ENCODE measurements at places on chromosomes 1 and 21. TPM values are rescaled to one million over a fixed set of nuclear protein-coding genes. Genes with fewer than 3 reads are reported as not detected.

DNA sequence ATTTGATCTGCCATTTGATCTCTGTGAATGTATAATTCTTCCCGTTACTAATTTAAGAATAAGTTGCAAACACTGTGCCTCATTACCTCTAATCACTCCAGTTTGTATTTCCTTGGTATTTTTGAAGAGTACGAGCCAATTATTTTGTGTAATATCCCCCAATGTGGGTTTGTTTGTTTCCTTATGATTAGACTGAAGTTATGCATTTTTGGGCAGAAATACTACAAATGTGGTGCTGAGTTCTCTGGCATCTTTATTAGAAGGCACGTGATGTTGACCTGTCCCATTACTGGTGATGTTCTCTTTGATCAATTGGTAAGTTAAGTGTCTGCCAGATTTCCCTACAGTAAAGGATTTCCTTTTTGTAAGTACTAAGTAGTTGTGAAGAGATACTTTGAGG, 10.3 kb downstream of the MIXL1 start:
- 0 out of 2 replicates have a peak, but pooled peaks cover 3% of the 10 kb centered on the region for H3K36me3 ChIP-seq
- DNase-seq: no peak
- H3K4me1 ChIP-seq: no peaks in the 10 kb centered on the region
- no peaks in the 10 kb centered on the region for H3K27me3 ChIP-seq
- H3K27ac ChIP-seq: no peak overlapping the region
- H3K4me3 ChIP-seq: no peak overlapping the region

DNA sequence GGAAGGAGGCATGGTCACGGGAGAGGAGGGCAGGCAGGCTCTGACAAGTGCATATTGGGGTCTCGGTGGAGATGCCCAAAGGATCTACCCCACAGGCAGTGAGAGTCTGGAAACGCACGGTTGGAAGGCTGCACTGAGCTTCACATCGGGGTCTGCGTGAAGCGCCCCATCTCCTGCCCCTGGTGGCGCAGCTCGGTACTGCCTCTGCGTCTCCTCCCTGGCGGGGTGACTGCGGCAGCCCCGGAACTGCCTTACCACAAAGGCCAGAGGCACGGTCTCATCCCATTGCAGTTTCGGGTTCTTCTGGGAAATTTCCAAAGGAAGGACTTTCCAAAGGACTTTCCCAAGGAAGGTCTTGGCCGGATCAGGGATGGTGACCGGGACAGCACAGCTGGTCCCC, 69.2 kb upstream of the AJAP1 start:
- no peak overlapping the region for H3K4me3 ChIP-seq
- no peaks in the 10 kb centered on the region for H3K4me1 ChIP-seq
- no peak overlapping the region for H3K27ac ChIP-seq
- H3K36me3 ChIP-seq: no peaks in the 10 kb centered on the region

DNA sequence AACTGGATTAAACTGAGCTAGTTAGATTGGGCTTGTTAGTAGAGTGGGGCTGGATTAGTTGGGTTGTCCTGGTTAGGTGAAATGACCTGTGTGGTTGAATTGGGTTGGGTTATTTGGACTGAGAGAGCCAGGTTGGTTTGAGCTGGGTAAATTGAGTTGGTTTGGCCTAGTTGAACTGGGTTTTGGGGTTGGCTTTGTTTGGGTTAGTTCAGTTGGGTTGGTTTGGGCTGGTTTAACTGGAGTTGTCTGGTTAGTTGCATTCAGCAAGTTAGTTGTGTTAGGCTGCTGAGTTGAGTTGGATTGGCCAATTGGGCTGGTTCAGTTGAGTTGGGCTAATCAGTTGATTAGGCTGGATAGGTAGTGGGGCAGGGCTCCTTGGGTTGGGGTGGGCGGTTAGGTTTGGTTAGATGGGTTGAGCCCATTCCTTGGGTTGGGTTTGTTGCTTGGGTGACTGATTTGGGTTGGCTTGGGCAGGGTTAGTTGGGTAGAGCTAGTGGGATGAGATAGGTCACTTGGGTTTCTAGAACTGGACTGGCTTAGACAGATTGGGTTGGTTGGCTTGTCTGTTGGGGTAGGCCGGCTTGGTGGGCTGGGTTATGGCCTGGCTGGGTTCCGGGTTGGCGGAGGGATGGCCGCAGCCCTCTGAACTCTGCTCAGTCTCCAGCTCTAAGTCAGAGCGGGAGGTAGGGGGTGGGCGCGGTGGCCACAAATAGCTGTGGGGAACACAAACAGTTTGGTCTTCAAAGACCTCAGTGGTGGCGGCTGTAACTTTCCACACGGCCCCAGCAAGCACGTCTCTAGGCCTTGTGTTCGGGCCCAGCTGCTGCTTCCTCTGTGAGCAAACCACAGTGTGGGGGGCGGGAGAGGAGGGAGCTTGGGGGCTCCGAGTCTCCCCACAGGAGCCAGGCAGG, 67.2 kb upstream of the RUNX3 start:
- peaks cover 21% of the 10 kb centered on the region for H3K27me3 ChIP-seq
- H3K4me3 ChIP-seq: no peak overlapping the region
- no peaks in the 10 kb centered on the region for H3K4me1 ChIP-seq
- no peak for DNase-seq
- no peak overlapping the region for H3K27ac ChIP-seq

- H3K27ac ChIP-seq: no peak overlapping the region
- no peak overlapping the region for H3K4me3 ChIP-seq
- peaks cover 2% of the 10 kb centered on the region for H3K4me1 ChIP-seq
- H3K36me3 ChIP-seq: no peaks in the 10 kb centered on the region
- H3K27me3 ChIP-seq: no peaks in the 10 kb centered on the region
These were observed 21.1 kb downstream of the ESRRG start for GRCh38 chr1:216702170-216702569.

- H3K4me3 ChIP-seq: no peak overlapping the region
- no peak for DNase-seq
- H3K4me1 ChIP-seq: no peaks in the 10 kb centered on the region
- no peaks in the 10 kb centered on the region for H3K27me3 ChIP-seq
- H3K36me3 ChIP-seq: no peaks in the 10 kb centered on the region
These were observed 26.5 kb upstream of the SLC30A10 start for GRCh38 chr1:219954736-219955421.

DNA sequence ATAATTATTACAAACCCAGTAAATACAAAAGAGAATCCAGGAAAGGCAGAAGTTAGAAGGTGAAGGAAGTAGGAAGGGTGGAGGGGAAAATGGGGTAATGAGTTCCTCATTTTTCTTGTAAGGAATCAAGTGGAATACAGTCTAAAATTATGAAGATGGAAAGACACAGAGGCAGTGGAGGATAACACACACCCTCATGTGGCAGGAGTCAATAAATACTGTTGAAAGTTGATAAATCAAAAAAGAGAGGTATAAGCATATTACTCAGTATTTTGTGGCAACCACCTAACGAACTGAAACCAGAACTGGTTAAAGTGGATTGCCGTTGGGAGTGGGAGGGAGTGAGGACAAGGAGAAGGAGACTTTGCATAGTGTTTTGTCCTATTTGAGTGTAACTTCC, 78.6 kb upstream of the SLC44A3 start:
- H3K36me3 ChIP-seq: no peaks in the 10 kb centered on the region
- DNase-seq: no peak
- peaks cover 32% of the 10 kb centered on the region for H3K4me1 ChIP-seq
- H3K4me3 ChIP-seq: no peak overlapping the region

DNA sequence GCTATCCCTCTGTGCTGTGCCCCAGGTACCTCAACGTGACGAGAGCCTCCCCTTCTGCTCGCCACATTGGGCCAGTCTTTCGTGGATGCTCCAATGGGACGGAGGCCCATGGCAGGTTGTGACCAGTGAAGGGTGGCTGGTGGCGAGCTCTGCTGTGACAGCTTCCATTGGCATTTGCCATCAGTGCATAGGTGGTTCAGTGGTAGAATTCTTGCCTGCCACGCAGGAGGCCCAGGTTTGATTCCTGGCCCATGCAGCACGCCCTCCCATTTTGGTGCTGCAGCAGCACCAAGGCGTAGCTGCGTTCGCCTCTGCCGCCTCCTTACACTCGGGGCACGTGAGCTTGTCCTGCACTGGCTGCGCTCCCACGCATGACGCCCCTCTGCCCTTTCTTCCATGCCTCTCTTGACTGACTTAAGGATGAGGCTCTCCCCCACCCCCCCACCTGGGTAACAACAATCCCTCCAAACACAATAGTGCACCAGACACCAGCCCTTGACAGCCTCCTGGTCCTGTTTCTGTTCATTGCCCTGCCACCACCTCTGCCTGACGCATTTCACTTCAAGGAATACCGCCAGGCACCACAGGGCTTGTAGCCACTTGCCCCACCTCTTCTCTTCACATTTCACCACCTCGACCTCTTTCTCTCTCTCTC, 24.7 kb upstream of the FCGR2A start:
- H3K36me3 ChIP-seq: no peaks in the 10 kb centered on the region
- no peak overlapping the region for H3K27ac ChIP-seq
- DNase-seq: no peak
- H3K27me3 ChIP-seq: peaks cover 10% of the 10 kb centered on the region
- H3K4me3 ChIP-seq: no peak overlapping the region

DNA sequence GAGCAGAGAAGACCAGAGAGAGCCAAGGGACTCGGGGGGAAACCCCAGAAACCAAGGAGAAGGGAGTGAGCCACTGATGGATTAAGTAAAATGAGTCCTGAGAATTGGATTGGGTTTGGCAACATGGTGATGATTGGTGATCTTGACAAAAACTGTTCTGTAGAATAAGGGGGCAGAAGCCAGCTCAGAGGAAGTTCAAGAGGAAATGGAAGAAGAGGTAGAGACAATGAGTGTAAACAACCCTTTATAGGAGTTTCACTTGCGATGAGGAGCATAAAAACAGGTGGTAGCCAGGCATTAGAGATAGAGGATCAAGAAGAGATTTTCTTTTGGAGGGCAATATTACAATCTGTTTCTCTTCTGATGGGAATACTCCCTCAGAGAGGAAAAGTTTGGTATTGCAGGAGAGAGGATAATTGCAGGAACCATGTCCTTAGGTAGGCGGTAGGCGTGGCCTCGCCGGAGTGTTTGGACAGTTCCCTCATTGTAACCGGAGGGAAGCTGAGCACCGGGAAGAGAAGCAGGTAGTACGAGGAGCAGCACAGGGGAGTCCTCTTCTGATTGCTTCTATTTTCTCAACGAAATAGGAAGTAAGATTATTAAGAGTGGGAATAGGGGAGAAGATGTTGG, 68.4 kb upstream of the TENT5C start:
- H3K4me3 ChIP-seq: no peak overlapping the region
- H3K36me3 ChIP-seq: no peaks in the 10 kb centered on the region
- DNase-seq: no peak
- H3K27me3 ChIP-seq: no peaks in the 10 kb centered on the region

Gene CENPL
- total RNA-seq: 21.9 TPM
